ENCODE measurements at places on chromosomes 7 and 10.

- no peak overlapping the region for H3K27ac ChIP-seq
- H3K27me3 ChIP-seq, result no peaks in the 10 kb centered on the region
- H3K4me1 ChIP-seq, result no peaks in the 10 kb centered on the region
- no peaks in the 10 kb centered on the region for H3K36me3 ChIP-seq
These were observed 312.4 kb downstream of the CACNA2D1 start for GRCh38 chr7:82131215-82131614.

- no peaks in the 10 kb centered on the region for H3K4me1 ChIP-seq
- no peaks in the 10 kb centered on the region for H3K36me3 ChIP-seq
- no peak overlapping the region for H3K4me3 ChIP-seq
- H3K27me3 ChIP-seq, result no peaks in the 10 kb centered on the region
These were observed 1060.2 kb downstream of the KCNMA1 start for GRCh38 chr10:76577455-76577854.

GRCh38 chr10:128537834-128538330, 411.7 kb upstream of the MKI67 start:
- no peak overlapping the region for H3K27ac ChIP-seq
- DNase-seq, result no peak
- H3K4me3 ChIP-seq, result no peak overlapping the region
- no peaks in the 10 kb centered on the region for H3K27me3 ChIP-seq
- H3K4me1 ChIP-seq, result no peaks in the 10 kb centered on the region
- H3K36me3 ChIP-seq, result no peaks in the 10 kb centered on the region

- no peak for DNase-seq
- H3K27ac ChIP-seq, result no peak overlapping the region
- no peaks in the 10 kb centered on the region for H3K36me3 ChIP-seq
- no peak overlapping the region for H3K4me3 ChIP-seq
These were observed 25.8 kb downstream of the NHLRC2 start for GRCh38 chr10:113880236-113880635.

DNA sequence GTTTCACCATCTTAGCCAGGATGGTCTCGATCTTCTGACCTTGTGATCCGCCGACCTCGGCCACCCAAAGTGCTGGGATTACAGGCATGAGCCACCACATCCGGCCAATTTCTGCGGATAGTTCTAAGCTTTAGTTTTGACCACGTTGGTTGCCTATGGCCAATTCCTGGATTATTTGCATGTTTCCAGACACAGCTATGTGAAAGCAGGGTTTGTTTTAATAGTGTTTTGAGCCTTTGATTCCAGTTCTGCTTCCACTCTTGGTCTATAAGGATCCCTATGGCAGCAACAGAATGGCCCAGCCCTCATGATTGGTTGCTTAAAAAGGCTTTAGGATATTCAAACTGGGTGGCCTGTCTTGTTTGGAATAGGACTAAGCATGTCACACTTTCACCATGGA, 19.1 kb downstream of the SIRT1 start:
- H3K36me3 ChIP-seq, result peaks cover 21% of the 10 kb centered on the region
- no peak overlapping the region for H3K27ac ChIP-seq
- H3K4me1 ChIP-seq, result peaks cover 4% of the 10 kb centered on the region

DNA sequence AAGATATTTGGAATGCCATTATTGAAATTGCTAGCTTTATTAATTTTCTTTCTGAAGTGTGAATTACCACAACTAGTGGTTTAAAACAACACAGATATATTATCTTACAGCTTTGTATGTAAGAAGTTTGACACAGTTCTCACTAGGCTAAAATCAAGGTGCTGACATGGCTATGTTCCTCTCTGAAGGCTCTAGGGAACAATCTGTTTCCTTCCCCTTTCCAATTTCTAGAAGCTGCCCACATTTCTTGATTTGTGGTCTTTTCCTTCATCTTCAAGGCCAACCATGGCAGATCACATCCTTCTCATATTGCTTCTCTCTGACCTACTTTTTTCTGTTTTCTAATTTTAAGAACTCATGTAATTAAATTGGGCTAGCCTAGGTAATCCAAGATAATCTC, 43.3 kb upstream of the SLC26A3 start:
- H3K36me3 ChIP-seq, result no peaks in the 10 kb centered on the region
- H3K4me3 ChIP-seq, result no peak overlapping the region
- H3K27me3 ChIP-seq, result no peaks in the 10 kb centered on the region
- H3K27ac ChIP-seq, result no peak overlapping the region

DNA sequence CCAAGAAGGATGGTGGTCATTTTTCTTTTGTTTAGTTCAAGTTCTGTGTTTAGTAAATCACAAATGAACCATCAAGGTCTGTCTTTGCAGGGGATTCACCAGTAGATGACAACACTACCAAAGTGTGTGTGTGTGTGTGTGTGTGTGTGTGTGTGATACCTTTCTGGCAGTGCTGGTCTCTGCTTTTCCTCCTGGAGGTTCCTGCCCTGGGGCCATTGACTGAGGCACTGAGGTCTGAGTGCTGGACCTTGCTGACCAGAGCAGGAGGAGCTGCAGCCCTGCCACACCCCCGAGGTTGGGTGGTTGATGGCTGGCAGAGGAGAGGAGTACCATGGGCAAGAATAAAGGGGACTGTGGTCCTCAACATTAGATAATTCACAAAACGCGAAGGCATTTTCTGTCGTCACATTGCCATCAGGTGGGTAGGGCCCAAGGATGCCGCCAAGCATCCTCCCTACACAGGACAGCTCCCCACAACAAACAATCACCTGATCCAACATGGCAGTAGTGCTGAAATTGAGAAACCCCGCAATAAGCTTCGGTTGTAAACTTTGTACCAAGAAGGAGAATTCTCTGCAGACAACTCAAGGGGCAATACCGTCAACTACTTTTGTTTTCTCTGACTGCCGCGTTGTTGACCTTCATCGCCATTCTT, 49.5 kb upstream of the PRSS58 start:
- H3K27ac ChIP-seq, result no peak overlapping the region
- H3K36me3 ChIP-seq, result no peaks in the 10 kb centered on the region
- H3K4me1 ChIP-seq, result peaks cover 6% of the 10 kb centered on the region
- DNase-seq, result no peak
- no peaks in the 10 kb centered on the region for H3K27me3 ChIP-seq

GRCh38 chr10:78900715-78901430, 167.9 kb upstream of the ZMIZ1 start:
- H3K27me3 ChIP-seq, result no peaks in the 10 kb centered on the region
- no peak overlapping the region for H3K27ac ChIP-seq
- DNase-seq, result no peak
- H3K4me1 ChIP-seq, result no peaks in the 10 kb centered on the region
- no peak overlapping the region for H3K4me3 ChIP-seq
- H3K36me3 ChIP-seq, result no peaks in the 10 kb centered on the region

DNA sequence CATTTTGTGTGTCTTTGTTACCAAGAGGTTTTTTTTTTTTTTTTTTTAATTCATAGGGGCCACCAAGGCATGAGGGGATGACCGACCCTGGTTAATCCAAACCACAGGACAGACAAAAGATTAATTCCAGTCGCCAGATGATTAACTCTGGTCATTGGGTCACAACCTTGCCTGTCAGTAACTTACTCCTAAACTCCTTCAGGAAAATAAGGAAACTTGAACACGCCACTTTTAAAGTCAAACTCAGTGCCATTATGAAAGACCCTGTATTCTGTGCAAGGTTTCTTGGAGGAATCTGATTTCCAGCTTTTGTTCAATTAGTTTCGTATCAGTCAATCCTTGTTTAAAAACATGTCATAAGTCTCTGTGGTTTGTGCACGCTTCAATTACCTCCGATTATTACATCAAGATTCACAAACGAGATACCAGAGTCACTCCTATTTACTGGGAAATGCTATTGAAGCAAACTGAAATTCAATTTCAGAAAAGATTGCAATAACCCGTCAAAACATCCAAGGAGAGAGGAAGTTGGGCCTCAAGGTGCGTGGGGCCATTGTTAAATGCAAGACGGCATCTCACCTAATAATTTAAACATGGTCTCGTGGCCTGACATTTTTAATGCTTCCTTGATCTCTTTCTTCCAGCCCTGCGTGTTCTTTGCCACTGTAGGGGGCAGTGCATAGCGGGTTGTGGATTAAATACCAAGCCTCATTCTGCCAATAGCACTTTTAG, 44.0 kb downstream of the NRP1 start:
- no peak overlapping the region for H3K27ac ChIP-seq
- no peak for DNase-seq
- H3K36me3 ChIP-seq, result no peaks in the 10 kb centered on the region
- no peak overlapping the region for H3K4me3 ChIP-seq
- H3K27me3 ChIP-seq, result no peaks in the 10 kb centered on the region
- H3K4me1 ChIP-seq, result no peaks in the 10 kb centered on the region

DNA sequence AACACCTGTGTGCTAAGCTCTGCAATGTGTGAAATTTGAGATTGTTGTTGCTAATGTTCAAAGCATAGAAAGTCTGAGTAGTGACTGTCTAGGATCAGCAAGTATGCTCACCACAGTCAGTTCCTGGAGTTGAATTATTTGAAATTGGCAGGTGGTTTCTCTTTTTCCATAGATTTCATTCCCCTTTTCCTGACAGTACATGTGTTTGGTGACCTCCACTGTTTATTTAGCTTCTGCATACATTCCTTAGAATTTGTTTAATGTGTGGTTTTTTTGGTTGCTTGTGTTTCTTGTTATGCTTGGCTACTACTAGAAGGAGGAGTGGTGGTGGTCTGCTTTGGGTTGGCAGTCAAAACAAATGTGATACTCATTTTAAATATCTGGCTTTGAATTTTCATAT, 52.3 kb downstream of the FOXP2 start:
- no peak overlapping the region for H3K4me3 ChIP-seq
- no peaks in the 10 kb centered on the region for H3K36me3 ChIP-seq
- DNase-seq, result no peak
- H3K27ac ChIP-seq, result no peak overlapping the region
- no peaks in the 10 kb centered on the region for H3K27me3 ChIP-seq

DNA sequence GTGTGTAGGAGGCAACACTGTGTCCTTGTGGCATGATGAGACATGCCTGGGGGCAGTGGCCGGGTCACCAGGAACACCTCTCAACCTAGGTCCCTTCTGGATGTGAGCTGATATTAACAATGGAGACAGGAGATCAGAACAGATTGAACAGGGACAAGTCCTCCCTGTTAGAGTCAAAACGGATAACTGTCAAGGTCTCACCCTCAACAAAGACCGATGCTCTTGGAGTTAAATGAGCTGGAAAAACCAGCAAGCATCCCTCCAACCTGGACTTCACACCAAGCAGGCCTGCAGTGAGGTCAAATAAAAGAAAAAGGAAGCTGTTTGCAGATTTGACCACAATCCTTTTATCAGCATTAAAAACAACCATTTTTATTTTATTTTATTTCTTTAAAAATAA, 49.0 kb downstream of the SLIT1 start:
- no peak for DNase-seq
- H3K4me1 ChIP-seq, result no peaks in the 10 kb centered on the region
- no peak overlapping the region for H3K27ac ChIP-seq
- H3K4me3 ChIP-seq, result no peak overlapping the region
- H3K27me3 ChIP-seq, result no peaks in the 10 kb centered on the region

GRCh38 chr10:3803295-3803926, 18.4 kb upstream of the KLF6 start:
- H3K4me3 ChIP-seq, result no peak overlapping the region
- DNase-seq, result no peak
- H3K27ac ChIP-seq, result peak overlapping the region; percentile 82
- H3K36me3 ChIP-seq, result no peaks in the 10 kb centered on the region

DNA sequence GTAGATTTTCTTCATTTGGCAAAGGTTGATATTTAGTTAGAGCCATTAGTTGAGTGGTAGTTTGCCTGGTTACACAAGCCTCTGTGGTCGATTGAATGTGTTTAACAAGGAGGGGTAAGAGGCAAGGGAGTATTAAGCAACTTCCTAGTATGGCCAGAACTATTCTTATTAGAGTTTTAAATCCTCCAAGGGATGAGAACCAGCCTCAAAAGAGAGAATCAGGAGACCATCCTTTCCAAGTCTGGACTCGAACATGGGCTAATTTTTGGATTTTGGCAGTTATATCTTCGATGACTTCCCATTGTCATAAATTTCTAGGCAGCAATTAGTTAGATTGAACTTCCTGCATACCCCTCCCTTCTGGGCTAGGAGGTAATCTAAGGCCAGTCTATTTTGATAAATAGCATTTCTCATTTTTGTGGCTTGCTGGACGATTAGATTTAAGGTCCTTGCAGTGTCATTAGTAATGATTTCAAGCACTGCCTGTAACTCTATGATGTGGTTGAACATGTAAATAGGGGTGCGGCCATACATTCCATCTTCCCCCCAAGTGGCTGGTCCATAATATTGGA, 219.5 kb upstream of the KCND2 start:
- H3K4me1 ChIP-seq, result no peaks in the 10 kb centered on the region
- no peak overlapping the region for H3K27ac ChIP-seq
- no peaks in the 10 kb centered on the region for H3K27me3 ChIP-seq
- H3K4me3 ChIP-seq, result no peak overlapping the region
- no peak for DNase-seq
- no peaks in the 10 kb centered on the region for H3K36me3 ChIP-seq

DNA sequence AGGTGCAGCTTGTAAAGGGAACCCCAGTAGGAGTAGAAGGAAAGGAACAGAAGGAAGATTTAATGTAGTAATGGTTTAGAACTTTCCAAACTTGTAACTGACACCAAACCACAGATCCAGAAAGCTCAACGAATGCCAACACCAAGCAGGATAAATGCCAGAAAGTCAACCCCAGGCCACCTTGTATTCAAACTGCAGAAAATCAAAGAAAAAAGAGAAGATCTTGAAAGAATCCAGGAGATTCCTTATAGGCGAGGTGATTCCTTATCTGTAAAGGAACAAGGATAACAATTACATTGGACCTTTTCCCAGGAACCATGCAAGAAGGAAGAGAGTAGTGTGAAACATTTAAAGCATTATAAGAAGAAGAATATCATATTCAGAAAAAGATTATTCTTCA, 93.6 kb downstream of the NKX6-2 start:
- no peaks in the 10 kb centered on the region for H3K27me3 ChIP-seq
- DNase-seq, result no peak
- no peaks in the 10 kb centered on the region for H3K4me1 ChIP-seq

- DNase-seq, result no peak
- H3K27ac ChIP-seq, result no peak overlapping the region
- no peaks in the 10 kb centered on the region for H3K27me3 ChIP-seq
- no peak overlapping the region for H3K4me3 ChIP-seq
- H3K36me3 ChIP-seq, result no peaks in the 10 kb centered on the region
These were observed 67.6 kb downstream of the TMEM130 start for GRCh38 chr7:98802088-98802780.

- no peak overlapping the region for H3K27ac ChIP-seq
- H3K4me1 ChIP-seq, result no peaks in the 10 kb centered on the region
- no peaks in the 10 kb centered on the region for H3K27me3 ChIP-seq
These were observed 196.7 kb downstream of the MTERF1 start for GRCh38 chr7:91683823-91684222.

GRCh38 chr10:78950656-78951587, 117.8 kb upstream of the ZMIZ1 start:
- H3K27me3 ChIP-seq, result no peaks in the 10 kb centered on the region
- no peak overlapping the region for H3K4me3 ChIP-seq
- no peaks in the 10 kb centered on the region for H3K4me1 ChIP-seq
- H3K27ac ChIP-seq, result no peak overlapping the region

Data from naive thymus-derived CD4-positive, alpha-beta T cell (primary cell).